CD4-positive, alpha-beta T cell treated with Interferon gamma for 1 hour (primary cell): ENCODE measurements at places on chromosomes 13 and 19.

GRCh38 chr19:7434391-7434790, 54.4 kb downstream of the PEX11G start:
- DNase-seq: no peak

GRCh38 chr13:112346173-112346898, 29.8 kb upstream of the SPACA7 start:
- DNase-seq: no peak

DNA sequence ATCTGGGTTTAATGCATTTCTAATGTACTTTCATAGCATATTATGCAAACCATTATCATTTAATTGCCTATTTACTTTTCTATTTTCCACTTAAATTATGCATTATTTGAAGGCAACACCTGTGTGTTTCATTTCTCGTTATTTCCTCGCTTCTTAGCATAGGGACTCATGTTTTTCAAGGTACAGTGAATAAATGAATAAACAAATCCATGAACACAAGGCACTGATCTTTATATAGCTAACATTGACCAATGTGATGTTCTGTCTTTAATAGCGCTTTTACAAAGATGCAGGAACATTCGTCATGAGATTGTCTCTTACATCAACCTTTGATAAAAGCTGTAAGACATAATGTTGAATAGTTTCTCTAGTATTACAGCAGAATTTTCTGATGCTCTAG, 121.2 kb downstream of the B3GLCT start:
- no peak for DNase-seq

GRCh38 chr13:35489050-35489449, 12.6 kb upstream of the MAB21L1 start:
- no peak for DNase-seq

GRCh38 chr13:102693776-102694175, 1.1 kb downstream of the METTL21C start:
- no peak for DNase-seq

DNA sequence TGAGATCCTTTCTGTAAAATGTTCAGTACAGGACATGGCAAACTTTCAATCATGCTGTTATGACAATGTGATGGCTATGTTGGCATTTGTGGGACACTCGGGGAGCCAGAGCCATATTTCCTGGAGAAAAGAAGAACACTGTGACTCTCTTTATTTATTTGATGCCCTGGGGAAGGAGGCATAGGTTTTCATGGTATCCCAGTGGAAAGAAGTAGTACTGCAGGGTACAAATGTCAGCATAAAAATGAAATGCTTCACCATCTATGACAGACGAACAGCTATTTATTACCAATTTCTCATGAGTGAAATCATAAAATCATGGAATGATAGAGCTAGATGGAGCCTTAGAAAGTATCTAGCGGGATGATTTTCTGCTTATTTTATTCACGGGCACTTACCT, 217.1 kb downstream of the COL4A1 start:
- DNase-seq: no peak

GRCh38 chr19:53771144-53771543, 53.0 kb downstream of the NLRP12 start:
- DNase-seq: no peak

- DNase-seq: no peak
Measured at GRCh38 chr19:18677156-18677555, 6.3 kb upstream of the CRTC1 start.

GRCh38 chr13:33782631-33783030, 35.3 kb upstream of the RFC3 start:
- DNase-seq: no peak

GRCh38 chr13:113400621-113401451, 36.9 kb upstream of the GRTP1 start:
- DNase-seq: no peak

- DNase-seq: no peak
Measured at GRCh38 chr13:65763811-65764210, 1466.3 kb downstream of the PCDH9 start.

DNA sequence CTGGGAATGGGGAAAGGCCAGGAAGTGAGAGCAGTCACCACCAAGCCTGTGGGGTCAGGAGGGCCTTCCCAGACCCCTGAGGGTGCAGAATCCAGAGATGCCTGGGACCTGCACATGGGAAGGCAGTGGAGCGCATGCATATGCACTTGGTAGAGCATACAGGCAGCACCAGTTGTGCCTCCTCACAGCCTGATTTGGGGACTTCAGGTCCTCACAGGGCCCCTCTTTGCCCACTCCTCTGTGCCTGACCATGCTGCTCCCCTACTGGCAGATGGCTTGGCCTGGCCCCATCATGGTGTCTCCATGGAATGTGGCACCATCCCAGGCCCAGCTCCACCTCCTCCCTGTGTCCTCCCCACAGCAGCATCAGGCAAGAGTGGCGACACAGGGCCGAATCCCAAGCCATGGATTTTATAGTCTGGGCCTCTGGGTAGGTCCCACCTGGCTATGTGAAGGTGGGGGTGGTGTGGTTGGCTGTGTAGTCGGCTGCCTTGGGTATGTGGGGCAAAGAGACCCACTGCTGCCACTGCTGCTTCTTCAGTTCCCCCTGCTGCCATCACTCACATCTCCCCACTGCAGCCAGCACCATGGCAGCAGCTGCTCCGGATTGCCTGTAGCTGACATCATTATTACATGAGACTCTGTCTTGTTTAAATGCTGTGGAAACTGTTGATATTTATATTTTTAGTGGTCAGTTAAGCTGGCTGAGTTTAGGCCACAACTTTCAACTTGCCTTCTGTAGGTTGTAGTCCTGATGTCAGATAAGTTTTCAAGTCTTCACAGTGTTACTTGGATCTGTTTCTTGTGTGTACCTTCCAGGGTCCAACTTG, 247.0 kb downstream of the GPC6 start:
- no peak for DNase-seq

DNA sequence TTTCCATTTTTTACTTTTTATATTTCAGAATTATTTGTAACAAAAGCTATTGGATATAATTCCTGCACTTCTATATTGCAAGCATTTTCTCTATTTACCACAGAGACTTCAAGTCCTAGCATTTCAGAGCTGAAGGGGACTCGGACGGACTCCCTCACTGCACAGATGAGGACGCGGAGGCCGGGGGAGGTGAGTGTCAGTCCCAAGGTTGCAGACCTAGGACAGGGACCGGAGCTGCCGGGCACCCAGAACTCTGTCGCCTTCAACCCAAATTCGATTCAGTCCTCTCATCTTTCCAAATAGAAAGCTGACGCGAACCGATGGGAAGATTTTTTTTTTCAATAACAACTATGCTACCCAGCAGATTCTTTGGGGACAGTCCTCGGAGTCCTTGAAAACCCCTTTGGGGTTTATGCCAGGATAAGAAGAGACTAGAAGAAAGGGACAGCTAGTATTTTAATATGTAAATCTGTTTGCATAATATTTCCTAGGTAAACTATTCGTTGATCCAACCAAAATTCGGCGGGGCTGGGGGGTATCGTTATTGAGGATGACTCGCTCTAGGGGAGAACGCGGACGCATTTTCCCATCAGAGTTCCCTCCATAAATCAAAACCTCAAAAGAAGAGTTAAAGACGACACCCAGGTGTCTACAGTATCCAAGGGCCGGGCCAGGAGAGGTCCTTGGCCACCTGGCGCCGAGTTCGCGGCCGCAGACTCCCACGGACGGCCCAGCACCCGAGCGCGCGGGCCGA, 803 bp downstream of the FLT3 start:
- DNase-seq: no peak

- no peak for DNase-seq
Measured at GRCh38 chr19:3769494-3769893, 2.5 kb downstream of the RAX2 start.

DNA sequence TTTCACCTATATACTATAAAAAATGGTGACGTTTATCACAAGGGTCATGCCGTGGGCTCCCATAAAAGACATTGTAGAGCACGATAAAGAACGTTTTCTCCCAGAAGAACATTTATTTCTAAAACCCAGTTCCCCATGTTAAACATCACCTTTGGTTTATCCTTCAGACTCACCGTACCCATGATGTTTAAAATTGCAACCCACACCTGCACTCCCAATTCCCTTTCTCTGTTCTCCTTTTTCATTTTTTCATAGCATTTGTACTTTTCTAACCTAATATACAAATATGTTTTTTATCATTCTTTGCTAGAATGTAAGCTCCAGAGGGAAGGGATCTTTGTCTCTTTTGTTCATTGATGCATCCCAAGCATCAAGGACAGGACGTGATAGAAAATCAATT, 2.0 kb downstream of the RCBTB2 start:
- no peak for DNase-seq

DNA sequence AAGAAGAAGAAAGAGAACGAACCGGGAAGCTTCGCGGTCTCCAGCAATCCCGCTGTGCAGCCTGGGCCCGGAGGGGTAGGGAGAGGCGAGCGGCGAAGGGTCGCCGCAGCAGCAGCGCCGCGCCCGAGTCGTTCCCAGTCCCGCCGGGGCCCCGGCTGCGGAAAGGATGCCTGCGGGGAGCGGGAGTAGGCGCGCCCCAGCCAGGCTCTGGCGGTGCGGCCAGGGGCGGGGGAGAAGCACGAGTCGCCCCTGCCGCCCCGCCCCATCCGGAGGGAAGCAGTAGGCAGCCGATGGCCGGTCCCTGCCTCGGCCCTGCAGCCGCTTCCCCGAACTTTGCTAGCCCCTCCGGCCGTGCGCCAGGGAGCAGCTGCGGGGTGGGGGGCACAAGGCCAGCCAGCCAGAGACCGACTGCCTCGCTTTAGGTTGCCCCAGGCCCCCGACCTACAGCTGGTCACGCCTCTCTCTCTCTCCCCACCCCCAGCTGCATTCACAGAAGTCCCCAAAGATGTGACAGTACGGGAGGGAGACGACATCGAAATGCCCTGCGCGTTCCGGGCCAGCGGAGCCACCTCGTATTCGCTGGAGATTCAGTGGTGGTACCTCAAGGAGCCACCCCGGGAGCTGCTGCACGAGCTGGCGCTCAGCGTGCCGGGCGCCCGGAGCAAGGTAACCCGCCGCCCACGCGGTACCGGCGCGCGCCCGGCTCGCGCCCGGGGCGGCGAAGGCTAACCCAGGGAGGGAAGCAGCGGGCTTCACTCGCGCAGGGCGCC, 1.1 kb downstream of the VSTM2B start:
- DNase-seq: no peak

- no peak for DNase-seq
Measured at GRCh38 chr19:31096935-31097545, 252.2 kb downstream of the TSHZ3 start.
